ENCODE measurements at places on chromosomes 12 and 14. TPM values are rescaled to one million over a fixed set of nuclear protein-coding genes. Genes with fewer than 3 reads are reported as not detected.

Gene TBX5
- 0.27 TPM for polyA plus RNA-seq

Gene WNT5B
- polyA plus RNA-seq: 9.1 TPM

Gene GPR132
- polyA plus RNA-seq: 0.53 TPM

GRCh38 chr12:113850309-113851056, 115.6 kb downstream of the RBM19 start:
- DNase-seq: no peak

GRCh38 chr12:89760783-89761182, 52.1 kb upstream of the ATP2B1 start:
- no peak for DNase-seq

GRCh38 chr12:58051378-58051777, 110.0 kb downstream of the ATP23 start:
- DNase-seq: no peak

DNA sequence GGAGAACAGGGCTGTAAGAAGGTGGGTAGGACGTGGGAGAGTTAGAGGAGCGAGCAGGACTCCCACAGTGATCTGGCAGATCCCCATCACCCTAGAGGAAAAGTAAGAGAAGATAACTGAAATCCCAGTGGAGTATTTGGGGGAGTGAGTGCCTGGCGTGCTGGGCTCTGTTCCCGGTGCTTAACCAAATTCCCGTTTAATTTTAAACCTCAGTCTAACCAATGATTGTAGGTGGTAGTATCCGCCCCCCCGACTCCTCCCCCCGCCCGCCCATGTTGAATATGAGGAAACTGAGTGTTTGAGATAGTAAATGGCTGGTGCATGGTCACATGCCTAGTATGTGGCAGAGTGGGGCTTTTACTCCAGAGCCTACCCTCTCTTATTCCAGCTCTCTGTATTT, 1.2 kb downstream of the TARBP2 start:
- DNase-seq: no peak

- no peak for DNase-seq
Measured at GRCh38 chr12:57845478-57846284, 848 bp downstream of the CTDSP2 start.

GRCh38 chr14:49212721-49213120, 373.5 kb downstream of the RPS29 start:
- DNase-seq: no peak

GRCh38 chr12:16165506-16165905, 112.0 kb downstream of the SLC15A5 start:
- peak; percentile 27 for DNase-seq

Data from left renal pelvis (tissue), 4 donors.